ENCODE measurements at places on chromosomes 5 and 9. TPM values are rescaled to one million over a fixed set of nuclear protein-coding genes. Genes with fewer than 3 reads are reported as not detected.

GRCh38 chr5:31477516-31477915 lies 54.4 kb downstream of the DROSHA start:
- DNase-seq: no peak

GRCh38 chr5:155193483-155194107 lies 180.0 kb downstream of the KIF4B start:
- no peak for DNase-seq

- DNase-seq: no peak
Measured at GRCh38 chr5:152004095-152004494, 79.4 kb upstream of the GLRA1 start.

- DNase-seq: no peak
Measured at GRCh38 chr9:81814401-81814793, 113.8 kb upstream of the SPATA31D4 start.

DNA sequence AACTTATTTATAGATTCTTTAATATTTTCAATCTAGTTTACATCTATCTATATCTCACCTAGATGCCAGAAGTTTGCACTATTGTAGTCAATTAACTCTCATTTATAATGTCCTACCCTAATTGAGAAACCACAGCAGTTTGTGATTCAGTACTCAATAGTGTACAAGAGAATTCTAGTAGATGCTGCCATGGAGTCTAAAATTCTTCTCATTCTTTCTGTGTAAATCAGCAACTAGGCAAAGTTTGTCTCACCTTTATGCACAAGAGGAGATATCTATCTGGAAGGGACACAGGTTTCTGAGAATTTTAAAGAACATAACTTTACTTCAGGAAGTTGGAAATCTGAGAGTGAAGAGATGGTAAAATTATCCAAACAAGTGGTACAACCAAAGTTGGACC lies 173.0 kb upstream of the FBXL7 start:
- DNase-seq: no peak

Gene DEPDC1B
- 18.7 TPM for total RNA-seq

- no peak for DNase-seq
Measured at GRCh38 chr5:139155333-139155732, 42.8 kb downstream of the SIL1 start.

DNA sequence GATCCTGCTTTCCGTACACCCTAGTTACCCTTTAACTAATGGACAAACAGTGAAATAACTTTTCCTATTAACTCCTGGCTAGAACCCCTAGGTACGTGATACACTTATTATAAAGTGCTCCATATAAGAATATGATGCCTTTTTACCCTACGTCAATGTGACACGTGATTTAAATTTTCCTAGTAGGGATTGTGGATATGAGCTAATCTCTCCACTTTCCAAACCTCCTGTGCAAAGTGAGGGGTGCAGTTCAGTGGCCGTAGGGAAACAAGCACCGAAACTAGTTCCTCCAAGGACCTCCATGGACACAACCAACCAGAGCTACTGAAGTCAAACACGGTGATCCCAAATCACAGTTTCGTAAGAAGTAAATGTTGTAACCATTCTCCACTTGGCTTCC lies 19.3 kb downstream of the NFIB start:
- no peak for DNase-seq

Data from endothelial cell of umbilical vein (primary cell).